ENCODE measurements at places on chromosomes 16 and 17.

DNA sequence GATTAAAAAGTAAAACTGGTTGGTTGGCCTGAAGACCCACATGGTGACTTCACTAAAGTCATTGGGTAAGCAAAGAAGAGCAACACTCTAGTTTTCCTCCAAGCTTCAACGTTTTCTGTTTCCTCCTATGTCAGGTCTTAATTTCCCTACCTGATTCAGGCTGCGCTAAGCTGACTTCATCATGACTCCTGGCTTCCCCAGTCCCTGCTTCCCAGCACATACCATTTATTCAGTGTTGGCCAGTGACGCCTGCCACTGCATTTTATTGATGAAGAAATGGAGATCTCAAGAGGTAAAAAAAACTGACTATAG lies 645.3 kb downstream of the WWOX start:
- DNase-seq, result no peak

DNA sequence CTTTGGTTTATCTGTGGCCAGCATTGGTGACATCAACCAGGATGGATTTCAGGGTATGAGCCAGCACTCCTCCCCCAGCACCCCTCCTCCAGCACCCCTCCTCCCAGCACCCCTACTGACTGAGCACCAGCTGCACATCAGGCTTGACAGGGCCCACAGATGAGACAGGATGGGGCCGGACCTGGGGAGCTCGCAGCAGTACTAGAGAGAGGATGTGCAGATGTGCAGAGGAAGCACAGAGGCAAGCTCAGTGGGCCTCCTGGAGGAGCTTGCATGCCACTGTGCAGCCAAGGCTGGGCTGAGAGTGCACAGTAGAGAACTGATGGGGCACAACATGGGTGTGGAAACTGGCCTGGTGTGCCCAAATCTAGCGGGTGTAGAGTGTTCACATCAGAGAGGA lies 16.2 kb downstream of the ITGA3 start:
- DNase-seq, result no peak

DNA sequence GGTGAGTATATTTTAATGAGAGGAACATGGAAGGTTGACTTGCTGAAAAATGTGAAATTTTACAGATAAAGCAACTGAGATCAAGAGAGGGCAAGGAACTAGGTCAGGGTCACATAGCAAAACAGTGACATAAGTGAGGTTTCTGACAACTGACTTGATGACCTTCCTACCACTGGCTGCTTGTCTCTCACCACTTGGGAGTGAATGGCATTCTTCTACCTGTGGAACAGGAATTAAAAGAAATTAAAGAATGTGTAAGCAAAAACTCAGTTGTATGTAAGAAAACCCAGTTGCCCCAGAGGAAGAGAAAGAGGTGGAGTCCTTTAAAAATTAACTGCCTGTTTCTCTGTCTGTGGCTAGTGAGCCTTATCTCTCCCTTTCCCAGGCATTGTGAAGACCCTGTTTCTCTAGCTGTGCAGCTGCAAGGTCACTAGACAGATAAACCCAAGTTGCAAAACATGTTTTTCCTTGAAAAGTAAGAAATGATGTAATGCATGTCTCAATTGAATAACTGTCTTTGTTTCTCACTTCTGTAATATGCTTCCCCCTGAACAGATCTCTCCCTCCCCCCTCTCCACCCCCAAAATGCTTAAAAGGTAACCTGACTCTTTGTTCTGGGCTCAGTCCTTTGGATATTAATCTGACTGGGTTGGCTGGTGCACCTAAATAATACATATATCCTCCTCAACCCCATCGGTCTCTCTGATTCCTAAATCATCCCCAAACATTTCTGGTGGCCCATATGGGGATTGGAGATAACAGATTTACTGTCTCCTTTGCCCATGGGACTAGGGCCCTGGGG lies 23.4 kb downstream of the ACSM1 start:
- no peak for DNase-seq

DNA sequence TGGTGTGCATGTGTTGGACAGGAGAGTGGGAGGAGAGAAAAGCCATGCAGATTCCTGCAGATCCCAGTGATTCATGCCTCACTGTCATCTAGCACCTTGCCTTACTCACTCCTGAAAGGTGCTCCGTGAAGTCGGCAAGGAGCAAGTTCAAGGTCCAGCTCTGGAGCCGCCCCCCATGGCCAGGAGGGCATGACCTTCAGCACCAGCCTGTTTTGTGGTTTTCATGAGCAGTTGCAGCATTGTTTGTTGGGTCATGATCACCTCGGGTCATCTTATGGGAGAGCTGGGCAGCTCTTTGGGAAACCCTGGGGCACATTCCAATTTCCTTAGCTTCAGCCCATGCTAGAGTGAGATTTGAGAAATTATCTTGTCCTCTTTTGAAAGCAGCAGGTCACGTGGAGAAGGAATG lies 137.5 kb upstream of the IRX3 start:
- DNase-seq, result no peak

GRCh38 chr17:1494736-1495253 lies 2.3 kb upstream of the MYO1C start:
- DNase-seq, result no peak

DNA sequence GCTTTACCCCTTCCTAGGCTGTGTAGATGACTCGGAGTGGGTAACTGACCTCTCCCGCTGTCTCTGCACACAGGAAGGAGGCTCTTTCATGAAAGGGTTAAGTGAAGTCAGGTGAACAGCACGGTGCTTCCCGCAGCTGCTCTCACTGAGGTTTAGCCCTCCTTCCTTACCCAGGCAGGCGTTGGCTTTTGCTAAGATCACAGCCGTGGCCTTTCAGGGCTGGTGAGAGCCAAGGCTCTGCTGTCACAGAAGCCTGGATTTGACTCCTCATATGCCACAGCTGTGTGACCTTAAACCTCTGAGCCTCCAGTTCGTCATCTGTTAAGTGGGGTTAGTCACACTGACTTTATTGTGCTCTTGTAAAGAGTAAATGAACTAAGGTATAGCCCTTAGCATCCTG lies 90.9 kb upstream of the PLCG2 start:
- peak; percentile 39 for DNase-seq

- DNase-seq, result no peak
Measured at GRCh38 chr17:6453279-6454024, 9.2 kb downstream of the PIMREG start.

GRCh38 chr16:89423681-89424260 lies 66.6 kb downstream of the ANKRD11 start:
- no peak for DNase-seq

- DNase-seq, result no peak
Measured at GRCh38 chr16:50036426-50036825, 11.4 kb downstream of the CNEP1R1 start.

GRCh38 chr16:51262428-51262827 lies 111.4 kb upstream of the SALL1 start:
- DNase-seq, result no peak

GRCh38 chr17:35291802-35292201 lies 48.9 kb downstream of the SLFN5 start:
- no peak for DNase-seq

DNA sequence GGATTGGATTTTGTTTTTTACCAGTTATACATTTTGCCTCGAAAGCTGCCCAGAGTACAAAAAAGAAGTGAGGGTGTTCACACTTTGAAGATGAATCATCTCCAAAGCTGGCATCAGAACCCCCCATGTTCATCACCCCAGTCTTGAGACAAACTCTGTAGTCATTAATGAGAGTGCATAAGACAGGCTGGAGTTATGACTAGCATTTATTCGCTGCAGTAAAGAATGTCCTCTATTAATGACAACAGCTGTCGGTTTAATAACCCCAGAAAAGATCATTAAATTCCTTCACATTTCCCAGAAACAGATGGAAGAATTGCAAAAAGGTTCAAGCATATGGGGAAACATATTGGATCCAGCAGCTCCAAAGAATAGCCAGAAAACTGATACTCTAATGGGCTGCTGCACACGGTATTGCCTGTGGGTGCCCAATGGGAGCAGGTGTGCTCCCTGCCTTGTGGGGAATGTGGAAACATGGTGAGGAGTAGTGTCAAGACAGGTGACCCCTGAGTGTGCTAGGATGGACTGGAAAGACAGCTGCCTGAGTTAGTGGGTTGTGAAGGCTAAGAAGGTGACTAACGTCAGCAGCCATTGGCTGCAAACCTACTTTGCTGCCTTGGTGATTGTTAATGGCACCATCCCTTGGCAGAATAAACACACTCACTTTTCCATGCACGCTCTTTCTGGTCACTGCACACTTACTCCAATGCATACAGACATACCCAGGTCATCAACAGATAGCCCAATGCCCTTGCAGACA lies 81.9 kb downstream of the AIPL1 start:
- no peak for DNase-seq

DNA sequence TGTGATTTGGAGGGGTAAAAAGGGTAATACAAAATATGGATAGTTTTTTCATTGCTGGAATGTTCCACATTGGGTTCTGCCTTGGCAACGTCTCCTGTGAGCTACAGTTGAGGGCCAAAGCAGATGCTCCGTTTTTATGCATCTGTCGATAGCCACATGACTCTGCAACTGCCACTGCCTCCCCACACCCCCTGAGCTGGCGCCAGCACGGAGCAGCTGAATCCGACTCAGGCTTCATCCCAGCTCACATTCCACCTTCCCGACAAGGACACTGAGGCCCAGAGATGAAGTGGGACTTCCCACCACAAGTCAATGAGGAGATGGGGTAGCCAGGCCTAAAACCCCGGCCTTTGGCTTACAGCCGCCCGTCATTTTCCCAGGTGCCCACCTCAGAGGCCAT lies 334.1 kb downstream of the CDH13 start:
- DNase-seq, result no peak

DNA sequence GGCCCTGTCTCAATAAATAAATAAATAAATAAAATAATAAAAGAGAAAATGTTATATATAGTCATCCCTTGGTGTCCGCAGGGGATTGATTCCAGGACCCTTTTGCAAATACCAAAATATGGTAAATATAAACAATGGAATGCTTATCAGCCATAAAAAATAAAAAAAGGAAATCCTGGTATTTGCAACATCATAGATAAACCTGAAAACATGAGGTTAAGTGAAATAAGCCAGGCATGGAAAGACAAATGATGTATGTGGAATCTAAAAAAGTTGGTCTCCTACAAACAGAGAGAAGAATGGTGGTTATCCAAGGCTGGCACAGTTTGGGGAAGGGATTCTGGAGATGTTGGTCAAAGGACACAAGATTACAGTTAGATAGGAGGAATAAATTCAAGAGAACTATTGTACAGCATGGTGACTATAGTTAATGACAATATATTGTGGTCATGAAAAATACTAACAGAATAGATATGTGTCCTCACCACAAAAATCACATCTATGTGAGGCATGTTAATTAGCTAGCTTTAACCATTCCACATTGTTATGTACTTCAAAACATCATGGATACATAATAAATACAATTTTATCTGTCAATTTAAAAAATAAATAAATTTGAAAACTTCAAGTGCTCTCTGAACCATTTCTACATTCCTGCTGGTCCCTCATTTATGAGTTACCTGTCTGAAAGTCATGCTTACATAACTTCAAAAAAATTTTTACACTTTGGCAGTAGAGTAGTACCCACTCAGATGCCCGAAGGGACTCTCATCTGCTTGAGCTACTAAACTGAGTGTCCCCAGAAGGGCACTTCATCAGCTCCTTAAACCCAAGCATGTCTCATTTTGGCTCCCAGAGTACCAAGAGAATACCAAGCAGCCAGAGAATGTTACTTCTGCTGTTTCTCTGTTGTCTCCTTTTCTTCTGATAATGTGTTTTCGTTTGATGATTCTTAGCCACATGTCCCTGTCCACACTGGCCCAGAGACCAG lies 26.6 kb downstream of the N4BP1 start:
- DNase-seq, result no peak

- DNase-seq, result no peak
Measured at GRCh38 chr17:75315541-75316243, 26.5 kb upstream of the SLC25A19 start.

DNA sequence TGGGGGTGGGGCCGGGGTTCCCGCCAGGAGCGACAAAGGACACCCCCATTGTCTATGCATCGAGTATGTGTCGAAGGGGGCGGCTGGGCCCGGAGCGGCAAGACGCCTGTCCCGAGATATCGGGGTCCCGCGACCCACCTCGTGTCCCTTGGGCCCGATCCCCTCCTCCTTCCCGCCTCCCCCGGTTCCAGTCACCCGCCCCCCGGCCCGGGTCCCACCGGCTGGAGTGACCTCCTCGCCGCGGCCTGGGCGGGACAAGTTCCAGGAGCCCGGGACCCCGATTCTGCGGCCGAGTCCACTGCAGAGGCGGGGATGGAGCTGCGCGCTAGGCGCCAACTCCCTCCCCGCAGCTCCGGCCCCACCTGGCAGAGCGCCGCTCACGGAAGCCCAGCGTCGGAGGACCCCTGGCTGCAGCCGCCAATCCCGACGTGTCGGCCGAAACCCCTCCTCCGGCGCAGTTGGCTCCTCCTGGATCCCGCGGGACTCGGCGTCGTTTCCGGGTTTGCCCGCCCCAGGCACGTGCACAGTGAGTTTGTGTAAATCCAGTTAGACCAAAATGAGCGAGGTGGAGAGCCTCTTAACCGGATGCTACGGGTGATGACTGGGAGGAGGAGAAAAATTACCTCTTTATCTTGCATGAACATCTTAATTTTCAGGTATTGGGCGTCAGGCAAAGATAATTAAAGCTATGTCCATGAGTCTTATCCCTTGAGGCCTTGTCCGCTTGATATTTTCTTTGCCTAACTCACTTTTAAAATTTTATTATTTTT lies at the start of gene NMRAL1:
TSS of gene NMRAL1 (minus strand) at position 434 of the 770 bp plus-strand sequence. CDS start 493 bp downstream, outside the sequence.
- peak; percentile 89 for DNase-seq

DNA sequence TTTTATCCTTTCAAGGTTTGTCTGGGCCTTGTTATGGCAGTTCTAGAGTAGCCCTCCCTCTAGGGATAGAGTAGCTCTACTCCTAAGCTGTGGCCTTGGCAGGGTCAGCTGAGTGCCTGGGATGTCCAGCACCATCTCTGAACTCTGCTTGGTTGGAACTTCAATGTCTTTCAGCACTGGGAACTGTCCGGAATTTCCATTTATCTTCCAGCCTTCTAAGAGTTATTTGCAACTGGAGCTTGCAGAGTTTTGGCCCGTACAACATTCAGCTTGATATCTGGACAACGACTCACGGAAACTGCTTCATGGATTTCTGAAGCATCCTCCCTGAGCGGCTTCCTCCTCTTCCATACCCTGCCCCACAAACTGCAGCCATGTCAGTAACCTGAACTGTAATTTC lies 22.9 kb downstream of the MMD start:
- DNase-seq, result no peak

- no peak for DNase-seq
Measured at GRCh38 chr17:77349976-77350830, 209.4 kb downstream of the SEC14L1 start.

- DNase-seq, result no peak
Measured at GRCh38 chr16:74216319-74216718, 80.3 kb upstream of the PSMD7 start.

Data from activated CD4-positive, alpha-beta T cell treated with anti-CD3 and anti-CD28 coated beads, Interleukin-2, amount 10 ng/mL, durations not matched to agents 7 days and 5 days (primary cell).